Hindlimb muscle (tissue), 1 donor: ENCODE measurements at places on chromosomes 16 and 17.

DNA sequence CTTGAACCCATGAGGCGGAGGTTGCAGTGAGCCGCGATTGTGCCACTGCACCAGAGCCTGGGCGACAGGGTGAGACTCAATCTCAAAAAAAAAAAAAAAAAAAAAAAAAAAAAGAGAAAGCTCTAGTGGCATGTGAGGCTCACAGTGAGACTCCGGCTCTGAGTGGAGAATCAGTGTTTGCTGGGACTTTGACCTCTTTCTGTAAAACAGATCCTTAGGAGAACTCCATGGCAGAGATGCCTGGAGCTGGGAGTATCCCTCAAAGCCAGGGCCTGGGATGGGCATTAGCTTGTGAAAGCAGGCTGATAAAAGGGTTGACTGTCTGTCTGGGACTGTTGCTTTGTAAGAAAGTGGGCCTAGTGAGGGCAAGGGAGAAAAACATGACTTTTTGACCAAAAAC lies 46.4 kb downstream of the ZNF207 start:
- no peak for DNase-seq

- DNase-seq: peak; percentile 49
These were observed at the start of gene CENPV for GRCh38 chr17:16353317-16354174. Gene CENPV, minus strand, starts transcription at chr17:16353469. Its CDS starts 33 bp downstream, at chr17:16353436.

DNA sequence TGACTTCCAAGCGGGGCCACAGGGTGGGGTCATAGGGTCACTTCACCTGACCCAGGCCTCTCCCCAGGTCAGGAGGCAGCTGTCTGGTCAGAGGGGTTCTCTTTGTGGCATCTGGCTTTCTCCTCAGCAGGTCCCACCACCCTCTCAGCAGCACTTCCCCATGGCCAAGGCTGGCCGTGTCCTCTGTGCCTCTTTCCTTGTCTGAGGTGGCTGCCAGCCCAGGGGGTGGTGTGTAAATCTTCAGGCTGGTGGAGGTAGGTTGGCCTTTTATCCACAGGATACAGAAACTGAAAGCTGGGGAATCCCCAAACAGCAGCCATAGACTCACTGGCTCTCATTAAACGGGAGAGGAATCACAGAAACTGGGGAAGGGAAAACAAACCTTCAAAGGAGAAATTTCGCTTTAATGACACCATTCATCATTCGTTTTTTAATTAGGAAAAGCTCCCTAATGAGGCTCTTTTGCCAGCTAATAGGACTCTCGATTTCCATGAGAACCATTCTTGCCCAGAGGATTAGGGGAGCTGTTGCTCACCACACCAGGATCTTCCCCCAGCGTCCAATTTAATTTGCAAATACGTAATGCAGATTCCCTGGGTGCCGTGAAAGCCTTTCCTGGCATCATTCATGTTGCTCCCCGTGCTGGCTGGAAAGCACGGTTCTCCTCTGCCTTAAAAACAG lies 18.0 kb downstream of the C17orf75 start:
- no peak for DNase-seq

DNA sequence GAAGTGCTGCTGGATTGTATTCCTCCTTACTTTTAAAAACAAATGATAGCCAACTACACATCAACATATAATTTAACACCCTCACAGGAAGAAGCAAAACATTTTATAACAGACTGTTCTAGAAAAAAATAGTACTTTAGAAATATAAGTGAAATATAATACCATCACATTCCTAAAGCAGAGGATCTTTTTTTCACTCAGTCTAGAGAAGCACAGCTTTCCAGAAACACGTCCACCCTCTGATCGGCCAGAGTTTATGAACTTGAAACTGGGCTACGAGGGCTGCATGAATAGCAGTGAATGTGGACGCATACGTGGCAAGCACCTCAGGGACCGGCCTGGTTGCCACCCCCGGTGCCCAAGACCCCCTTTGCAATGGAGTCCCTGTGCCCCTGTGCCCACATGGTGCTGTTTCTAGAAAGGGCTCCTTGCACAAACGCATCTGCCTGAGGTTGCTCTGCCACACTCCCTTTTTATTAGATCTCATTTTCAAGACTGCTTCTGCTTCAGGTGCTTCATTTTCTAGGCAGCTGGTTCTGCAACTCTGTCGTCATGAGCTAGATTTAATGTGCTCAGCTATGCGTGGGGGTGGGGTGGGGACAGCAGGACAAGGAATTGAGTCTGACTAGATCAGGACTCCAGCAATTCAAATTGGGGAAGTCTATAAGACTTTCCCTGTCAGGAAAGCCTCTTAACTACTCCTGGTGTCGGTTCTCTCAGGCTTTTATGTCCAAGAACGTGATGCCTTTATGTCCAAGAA lies 29.1 kb upstream of the ERN1 start:
- no peak for DNase-seq

DNA sequence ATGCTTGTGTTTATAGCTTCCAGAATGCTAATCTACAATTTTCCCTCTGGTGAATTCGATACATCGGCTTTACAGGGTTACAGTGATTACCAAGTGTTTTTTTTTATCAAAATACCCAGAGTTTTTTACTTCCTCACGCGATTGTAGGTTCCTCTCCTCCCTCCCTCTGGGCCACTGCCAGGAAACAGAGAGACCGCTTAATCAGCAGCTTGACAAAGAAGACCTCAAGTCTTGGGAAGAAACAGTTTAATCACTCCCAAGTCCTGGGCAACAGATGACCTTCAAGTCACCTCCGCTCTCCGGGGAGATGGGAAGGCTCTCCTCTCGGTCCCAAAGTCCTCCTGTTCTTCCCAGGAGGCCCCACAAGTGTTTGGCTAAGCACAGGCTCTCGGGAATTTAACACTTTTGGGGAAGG lies 23.5 kb downstream of the SMTNL2 start:
- peak; percentile 66 for DNase-seq

DNA sequence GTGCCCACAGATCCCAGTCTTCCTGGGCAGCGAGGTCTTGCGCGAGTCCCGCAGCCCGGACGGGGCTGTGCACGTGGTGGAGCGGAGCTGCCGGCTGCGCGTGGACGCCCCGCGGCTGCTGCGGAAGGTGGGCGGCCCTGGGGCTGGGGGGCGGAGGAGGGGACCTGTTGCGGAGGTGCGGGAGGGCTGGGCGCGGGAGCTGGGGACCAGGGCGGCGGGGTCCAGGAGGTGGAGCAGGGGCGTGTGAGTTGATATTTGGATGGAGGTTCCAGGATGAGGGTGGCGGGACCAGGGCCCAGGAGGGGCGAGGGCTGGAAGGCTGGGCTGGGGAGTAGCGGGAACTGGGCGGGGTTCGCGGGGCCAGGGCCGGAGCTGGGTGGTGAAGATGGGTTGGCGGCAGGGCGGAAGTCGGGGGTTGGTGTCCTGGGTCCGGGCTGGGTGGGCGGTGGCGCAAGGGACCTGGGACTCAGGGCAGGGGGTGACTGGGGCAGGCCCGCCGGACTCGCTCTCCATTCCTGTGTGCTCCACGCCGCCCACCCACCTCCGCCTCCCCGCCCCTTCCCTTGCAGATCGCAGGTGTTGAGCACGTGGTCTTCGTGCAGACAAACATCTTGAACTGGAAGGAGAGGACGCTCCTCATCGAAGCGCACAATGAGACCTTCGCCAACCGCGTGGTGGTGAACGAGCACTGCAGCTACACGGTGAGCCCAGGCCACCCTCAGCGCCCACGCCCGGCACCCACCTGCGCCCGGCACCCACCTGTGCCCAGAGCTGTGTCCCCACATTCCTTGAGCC lies 29.6 kb downstream of the SEC14L5 start:
- DNase-seq: no peak

GRCh38 chr17:65037157-65037556 lies 19.4 kb downstream of the GNA13 start:
- DNase-seq: no peak

GRCh38 chr16:11880007-11880406 lies 28.7 kb upstream of the RSL1D1 start:
- no peak for DNase-seq

DNA sequence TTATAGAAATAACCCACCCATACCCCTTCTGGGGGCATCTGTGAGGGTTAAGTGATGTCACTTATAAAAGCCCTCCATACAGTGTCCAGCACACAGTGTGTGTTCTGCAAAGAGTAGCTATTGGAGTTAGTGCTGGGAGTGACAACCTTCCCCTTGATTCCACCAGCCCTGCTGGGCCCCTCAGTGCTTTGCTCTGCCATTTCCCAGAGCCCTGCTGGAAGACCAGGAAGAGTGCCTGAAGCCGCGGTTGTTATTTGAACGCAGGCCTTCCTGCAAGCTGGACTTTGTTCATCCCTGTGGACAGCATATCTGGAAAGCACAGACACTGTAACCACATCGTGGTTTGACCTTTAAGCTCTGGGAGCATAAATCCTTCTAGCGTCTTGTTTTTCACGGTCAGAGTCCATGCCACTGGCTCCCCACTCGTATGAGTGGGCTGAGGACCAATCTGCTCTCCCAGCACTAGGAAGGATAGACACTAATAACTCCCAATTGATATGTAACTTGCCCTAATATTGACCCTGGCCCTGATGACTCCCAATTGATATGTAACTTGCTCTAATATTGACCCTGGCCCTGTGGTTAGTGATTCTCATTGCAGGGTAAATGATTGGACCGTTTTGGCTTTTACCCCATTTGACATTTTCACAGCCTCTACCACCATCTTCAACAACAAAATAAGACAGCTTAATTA lies 297.1 kb upstream of the MAF start:
- DNase-seq: no peak

DNA sequence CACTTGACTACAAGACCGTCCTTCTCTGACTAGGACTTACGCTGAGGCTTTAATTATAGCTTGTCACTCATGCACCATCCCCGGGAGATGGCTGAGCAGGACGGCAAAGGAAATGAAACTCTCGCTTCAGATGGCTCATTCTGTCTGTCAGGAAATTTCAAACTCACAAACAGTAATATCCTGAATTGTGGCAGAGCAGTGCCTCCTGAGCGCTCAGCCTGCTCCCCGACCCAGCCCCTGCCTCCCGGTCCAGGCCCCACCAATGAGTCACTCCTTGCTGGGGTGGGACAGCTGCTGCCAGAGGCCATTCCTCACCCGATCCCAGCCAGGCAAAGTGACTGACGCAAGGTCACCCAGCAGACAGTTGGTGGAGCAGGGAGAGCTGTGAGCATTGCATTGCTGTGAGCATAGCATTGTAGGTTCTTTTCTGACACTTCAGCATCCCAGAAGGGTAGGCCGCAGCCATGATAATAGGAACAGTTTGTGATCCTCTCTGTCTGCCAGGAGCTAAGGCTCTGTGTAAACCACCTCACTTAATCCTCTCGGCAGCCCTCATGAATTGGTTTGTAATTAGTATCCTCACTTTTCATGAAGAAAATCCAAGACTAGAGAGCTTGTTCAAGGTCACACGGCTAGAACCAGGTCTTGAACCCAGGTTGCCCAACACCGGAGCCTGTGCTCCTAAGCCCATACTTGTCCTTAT lies 20.9 kb downstream of the CCDC182 start:
- no peak for DNase-seq

DNA sequence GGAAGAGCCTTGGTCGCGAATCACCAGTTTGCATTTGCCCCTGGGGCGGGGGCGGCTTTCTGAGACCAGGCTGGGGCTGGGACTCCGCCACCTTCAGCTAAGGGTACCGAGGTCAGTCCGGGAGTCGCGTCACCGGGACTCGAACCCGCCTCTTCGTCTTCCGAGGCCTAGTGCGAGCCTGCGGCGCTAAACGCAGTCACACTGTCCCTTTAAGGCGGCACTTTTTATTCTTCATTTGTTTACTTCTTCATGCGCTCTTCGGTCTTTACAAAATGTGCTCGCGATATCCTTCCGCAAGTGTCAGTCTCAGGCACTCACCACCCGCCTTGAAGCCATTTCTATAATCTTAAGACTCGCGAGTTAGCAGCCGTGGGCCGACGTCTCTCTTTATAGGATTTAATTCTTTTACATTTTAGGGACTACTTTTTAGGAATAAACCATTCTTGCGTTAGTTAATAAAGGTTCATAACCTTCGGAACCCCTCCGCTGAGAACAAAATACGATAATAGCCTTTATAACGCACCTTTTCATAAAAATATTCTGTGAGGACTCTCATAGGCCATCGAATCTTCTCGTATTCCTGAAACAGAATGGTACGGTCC lies 593 bp upstream of the HEXIM1 start:
- DNase-seq: peak; percentile 92

DNA sequence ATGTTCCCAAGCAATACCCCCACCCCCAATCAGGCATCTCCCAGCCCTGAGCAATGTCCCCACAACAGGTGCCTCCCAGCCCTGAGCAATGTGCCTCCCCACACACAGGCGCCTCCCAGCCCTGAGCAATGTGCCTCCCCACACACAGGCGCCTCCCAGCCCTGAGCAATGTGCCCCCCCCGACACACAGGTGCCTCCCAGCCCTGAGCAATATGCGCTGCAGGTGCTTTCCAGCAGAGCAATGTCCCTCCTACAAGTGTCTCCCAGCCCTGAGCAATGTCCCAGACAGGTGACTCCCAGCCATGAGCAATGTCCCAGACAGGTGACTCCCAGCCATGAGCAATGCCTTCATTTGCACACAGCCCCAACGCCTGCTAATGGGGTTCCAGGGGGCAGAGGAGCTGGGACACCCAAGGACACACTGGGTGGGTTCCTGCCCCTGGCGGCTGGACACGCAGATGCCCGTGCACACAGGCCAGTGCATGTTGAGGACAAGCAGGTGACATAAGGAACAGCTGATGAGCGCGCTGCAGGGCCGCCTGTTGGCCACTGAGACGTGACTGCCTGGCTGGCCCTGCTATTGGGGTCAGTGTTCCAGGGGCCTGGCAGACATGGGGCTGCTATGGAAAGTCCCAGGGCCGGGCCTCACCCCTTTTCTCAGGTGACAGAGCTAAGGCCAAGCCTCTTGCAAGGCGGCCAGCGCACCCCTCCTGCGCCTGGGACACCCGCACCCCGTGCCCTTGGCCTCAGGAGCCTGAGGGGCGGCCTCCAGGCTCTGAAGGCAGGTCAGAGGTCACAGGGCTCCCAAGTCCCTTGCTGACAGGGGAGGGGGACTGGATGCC lies 26.9 kb upstream of the PABPN1L start:
- DNase-seq: no peak

DNA sequence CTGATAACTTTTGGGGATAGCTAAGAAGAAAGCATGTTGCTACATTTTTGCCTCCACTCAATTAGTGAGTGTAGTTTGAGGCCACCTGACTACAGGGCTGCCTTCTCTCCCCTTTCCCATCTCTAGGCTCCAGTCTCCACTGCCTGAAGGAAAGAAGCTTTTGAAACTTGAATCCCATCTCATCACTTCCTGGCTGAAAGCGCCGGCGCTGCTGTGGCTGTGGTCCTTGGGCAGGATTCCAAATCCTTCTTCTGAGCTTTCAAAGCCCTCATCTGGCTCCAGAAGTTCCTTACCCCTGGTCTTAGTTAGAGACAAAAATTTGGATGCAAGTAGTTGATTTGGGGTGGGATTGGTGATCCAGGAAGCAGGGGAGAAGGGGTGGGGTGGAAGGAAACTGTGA lies 119.4 kb downstream of the FOXL1 start:
- no peak for DNase-seq

DNA sequence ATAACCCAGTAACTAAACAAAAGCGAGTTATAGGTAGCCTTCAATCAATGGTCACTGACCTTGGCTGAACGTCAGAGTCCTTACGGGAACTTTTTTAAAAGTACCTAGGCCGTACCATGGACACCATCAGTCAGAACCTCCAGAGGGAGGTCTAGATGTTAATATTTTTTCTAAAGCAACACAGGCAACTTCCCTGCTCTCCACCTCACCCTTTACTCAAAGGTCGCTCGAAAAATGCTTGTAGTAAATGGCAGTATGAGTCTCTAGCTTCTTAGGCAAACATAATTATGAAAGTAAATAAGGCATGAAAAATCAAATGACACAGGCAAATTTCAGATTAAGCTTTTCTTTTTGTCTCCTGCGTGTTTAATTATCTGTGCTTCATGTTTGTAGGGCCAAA lies 82.1 kb downstream of the SLC39A11 start:
- no peak for DNase-seq

- no peak for DNase-seq
These were observed 230.0 kb downstream of the NTN1 start for GRCh38 chr17:9251273-9251672.

- no peak for DNase-seq
These were observed 168.0 kb downstream of the AHSP start for GRCh38 chr16:31695667-31696066.
